ENCODE measurements at places on chromosomes 3 and 15.

GRCh38 chr3:196323691-196324090 lies 5.7 kb upstream of the DYNLT2B start:
- H3K27me3 ChIP-seq = no peaks in the 10 kb centered on the region
- H3K27ac ChIP-seq = peak overlapping the region; percentile 29
- peak; percentile 23 for DNase-seq

DNA sequence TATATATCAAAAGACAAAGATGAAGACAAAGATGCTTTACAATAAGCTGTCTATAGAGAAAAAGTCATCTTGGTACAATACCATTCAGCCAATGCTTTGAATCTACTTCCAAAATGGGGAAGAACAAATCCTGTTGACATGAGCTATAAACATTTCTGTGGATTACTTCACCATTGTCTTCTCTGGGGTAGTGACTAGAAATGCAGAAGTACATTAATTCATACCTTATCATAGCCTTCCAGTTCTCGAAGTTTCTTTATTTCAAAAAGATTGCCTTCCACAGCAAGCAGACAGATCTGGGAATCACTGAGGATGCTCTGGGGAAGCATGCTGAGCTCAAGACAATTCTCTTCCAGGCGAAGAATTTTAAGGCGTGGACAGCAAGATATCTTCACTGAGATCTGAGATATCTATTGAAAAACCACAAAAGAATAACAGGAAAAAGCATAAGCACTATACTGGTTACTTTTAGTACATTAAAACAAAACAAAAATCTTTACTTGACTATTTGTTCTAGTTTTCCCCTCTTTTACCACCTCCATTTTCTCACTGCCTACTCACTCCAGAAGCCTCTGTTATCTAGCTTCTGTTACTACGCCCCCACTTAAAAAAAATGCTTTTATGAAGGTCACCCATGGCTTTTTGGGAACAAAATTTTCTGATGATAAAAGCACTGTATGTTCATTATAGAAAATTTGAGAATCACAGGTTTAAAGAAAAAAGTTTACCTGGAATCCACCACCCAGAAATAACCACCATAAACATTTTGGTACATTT lies 3.6 kb downstream of the LRRC57 start:
- no peak overlapping the region for H3K4me3 ChIP-seq
- peaks cover 18% of the 10 kb centered on the region for H3K36me3 ChIP-seq
- H3K27ac ChIP-seq = no peak overlapping the region
- peaks cover 31% of the 10 kb centered on the region for H3K4me1 ChIP-seq
- no peaks in the 10 kb centered on the region for H3K27me3 ChIP-seq

DNA sequence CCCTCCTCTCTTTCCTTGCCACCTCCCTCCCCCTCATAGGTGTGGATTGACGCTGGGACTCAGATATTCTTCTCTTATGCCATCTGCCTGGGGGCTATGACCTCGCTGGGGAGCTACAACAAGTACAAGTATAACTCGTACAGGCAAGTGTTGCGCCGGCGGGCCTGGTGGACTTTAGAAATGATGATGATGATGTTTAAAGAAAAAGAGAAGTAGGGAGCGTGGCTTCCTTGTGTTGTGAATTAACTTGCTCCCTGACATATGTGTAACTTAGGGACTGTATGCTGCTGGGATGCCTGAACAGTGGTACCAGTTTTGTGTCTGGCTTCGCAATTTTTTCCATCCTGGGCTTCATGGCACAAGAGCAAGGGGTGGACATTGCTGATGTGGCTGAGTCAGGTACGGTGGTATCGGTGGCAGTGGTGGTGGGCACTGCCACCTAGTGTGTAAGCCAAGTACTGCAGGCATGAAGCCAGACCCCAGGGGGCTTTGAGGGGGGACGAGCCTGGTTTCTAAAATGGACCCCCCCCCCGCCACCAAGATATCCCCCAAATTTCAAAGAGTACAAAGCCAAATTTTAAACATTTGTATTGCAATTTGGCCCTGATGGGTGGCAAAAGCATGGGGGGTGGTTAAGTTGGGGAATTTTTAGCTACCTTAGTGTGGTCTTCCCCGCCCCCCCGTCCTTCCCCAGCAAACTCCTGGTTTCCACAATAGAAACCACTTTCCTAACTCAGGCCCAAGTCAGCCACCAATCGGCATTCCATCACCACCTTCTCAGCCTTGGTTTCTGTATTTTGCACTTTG lies 65.6 kb downstream of the SLC6A6 start:
- peaks cover 31% of the 10 kb centered on the region for H3K4me1 ChIP-seq
- no peak overlapping the region for H3K27ac ChIP-seq
- peak; percentile 71 for DNase-seq
- H3K4me3 ChIP-seq = no peak overlapping the region

- peaks cover 31% of the 10 kb centered on the region for H3K4me1 ChIP-seq
- DNase-seq = no peak
- peak overlapping the region; percentile 24 for H3K4me3 ChIP-seq
- H3K27me3 ChIP-seq = peaks cover 14% of the 10 kb centered on the region
- no peaks in the 10 kb centered on the region for H3K36me3 ChIP-seq
These were observed 283.3 kb upstream of the RGMA start for GRCh38 chr15:93372208-93372864.

- H3K4me1 ChIP-seq = no peaks in the 10 kb centered on the region
- DNase-seq = no peak
- peaks cover 6% of the 10 kb centered on the region for H3K27me3 ChIP-seq
- H3K36me3 ChIP-seq = no peaks in the 10 kb centered on the region
- H3K27ac ChIP-seq = no peak overlapping the region
These were observed 32.9 kb downstream of the OR4F15 start for GRCh38 chr15:101844916-101845315.

GRCh38 chr3:160141485-160142185 lies 83.6 kb upstream of the C3orf80 start:
- H3K4me1 ChIP-seq = no peaks in the 10 kb centered on the region
- no peak overlapping the region for H3K4me3 ChIP-seq

- H3K4me1 ChIP-seq = no peaks in the 10 kb centered on the region
- DNase-seq = no peak
- peaks cover 2% of the 10 kb centered on the region for H3K27me3 ChIP-seq
- H3K4me3 ChIP-seq = no peak overlapping the region
These were observed 781.2 kb upstream of the GRM7 start for GRCh38 chr3:6079561-6080179.

- no peak overlapping the region for H3K4me3 ChIP-seq
- H3K36me3 ChIP-seq = peaks cover 92% of the 10 kb centered on the region
- no peaks in the 10 kb centered on the region for H3K27me3 ChIP-seq
- DNase-seq = no peak
- H3K4me1 ChIP-seq = no peaks in the 10 kb centered on the region
These were observed 29.8 kb downstream of the OXNAD1 start for GRCh38 chr3:16294844-16295243.

GRCh38 chr3:43921056-43921648 lies 230.4 kb downstream of the ABHD5 start:
- no peak overlapping the region for H3K4me3 ChIP-seq
- peaks cover 56% of the 10 kb centered on the region for H3K4me1 ChIP-seq
- H3K36me3 ChIP-seq = no peaks in the 10 kb centered on the region
- DNase-seq = no peak
- no peaks in the 10 kb centered on the region for H3K27me3 ChIP-seq

DNA sequence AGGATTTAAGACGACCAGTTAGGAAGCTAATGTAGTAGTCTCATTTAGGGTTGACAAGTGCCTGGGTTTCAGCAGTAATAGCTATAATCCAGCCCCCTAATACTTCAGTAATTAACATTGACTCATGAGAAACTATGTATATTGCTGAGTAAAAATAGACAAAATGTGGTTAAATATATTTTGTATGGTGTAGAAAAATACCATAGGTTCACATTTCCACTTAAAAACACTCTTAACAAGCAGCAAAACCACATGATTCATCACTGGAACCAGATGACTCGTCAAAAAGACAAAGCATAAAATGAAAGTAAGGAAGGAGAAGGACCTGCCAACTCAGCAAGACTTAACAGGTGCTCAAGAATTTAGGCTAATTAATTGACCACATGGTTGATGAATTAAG lies 288.9 kb downstream of the EFHB start:
- no peak for DNase-seq
- H3K27me3 ChIP-seq = peaks cover 3% of the 10 kb centered on the region
- H3K4me3 ChIP-seq = no peak overlapping the region
- H3K36me3 ChIP-seq = no peaks in the 10 kb centered on the region

DNA sequence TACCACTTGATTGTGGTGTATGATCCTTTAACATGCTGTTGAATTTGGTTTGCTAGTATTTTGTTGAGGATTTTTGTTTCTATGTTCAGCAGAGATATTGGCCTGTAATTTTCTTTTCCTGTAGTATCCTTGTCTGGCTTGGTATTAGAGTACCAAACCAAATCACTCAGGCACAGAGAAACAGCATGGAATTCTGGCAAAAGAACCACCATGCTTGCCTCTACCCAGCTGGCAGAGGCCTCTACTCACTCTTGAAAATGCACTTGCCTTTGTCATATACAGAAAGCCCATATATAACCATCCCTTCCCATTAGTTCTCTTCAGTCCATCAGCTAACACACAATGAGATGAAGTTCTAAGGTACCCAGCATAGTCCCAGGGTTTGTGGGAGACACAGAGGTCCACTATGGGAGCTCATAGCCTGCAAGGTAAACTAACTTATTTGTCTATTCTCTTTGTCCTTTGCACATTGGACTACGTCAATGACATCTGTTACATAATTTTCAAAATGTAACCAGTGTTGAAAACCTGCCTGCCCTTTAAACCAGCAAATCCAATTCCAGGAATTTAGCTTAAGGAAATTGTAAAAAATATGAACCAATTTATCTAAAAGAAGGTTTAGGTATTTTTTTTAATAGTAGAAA lies 82.1 kb upstream of the POMGNT2 start:
- no peak for DNase-seq
- peaks cover 18% of the 10 kb centered on the region for H3K27me3 ChIP-seq
- no peak overlapping the region for H3K4me3 ChIP-seq

GRCh38 chr15:68175526-68175925 lies 29.6 kb downstream of the CALML4 start:
- H3K27ac ChIP-seq = no peak overlapping the region
- peaks cover 69% of the 10 kb centered on the region for H3K36me3 ChIP-seq
- H3K27me3 ChIP-seq = no peaks in the 10 kb centered on the region
- no peak for DNase-seq
- no peak overlapping the region for H3K4me3 ChIP-seq

- no peak for DNase-seq
- peaks cover 5% of the 10 kb centered on the region for H3K36me3 ChIP-seq
- no peak overlapping the region for H3K27ac ChIP-seq
- no peak overlapping the region for H3K4me3 ChIP-seq
These were observed 4.0 kb downstream of the ATP10A start for GRCh38 chr15:25858952-25859760.

GRCh38 chr15:74389241-74390048 lies 22.0 kb upstream of the CYP11A1 start:
- H3K4me3 ChIP-seq = no peak overlapping the region
- H3K4me1 ChIP-seq = peaks cover 76% of the 10 kb centered on the region
- peaks cover 5% of the 10 kb centered on the region for H3K27me3 ChIP-seq
- peak overlapping the region; percentile 42 for H3K27ac ChIP-seq

- no peak overlapping the region for H3K4me3 ChIP-seq
- peaks cover 32% of the 10 kb centered on the region for H3K4me1 ChIP-seq
- no peaks in the 10 kb centered on the region for H3K36me3 ChIP-seq
- DNase-seq = no peak
- no peaks in the 10 kb centered on the region for H3K27me3 ChIP-seq
These were observed 6.9 kb downstream of the GALNT15 start for GRCh38 chr3:16181361-16181760.

GRCh38 chr15:69454953-69455352 lies 2.3 kb downstream of the RPLP1 start:
- no peak overlapping the region for H3K27ac ChIP-seq
- H3K27me3 ChIP-seq = no peaks in the 10 kb centered on the region
- H3K4me1 ChIP-seq = peaks cover 48% of the 10 kb centered on the region
- peaks cover 45% of the 10 kb centered on the region for H3K36me3 ChIP-seq

DNA sequence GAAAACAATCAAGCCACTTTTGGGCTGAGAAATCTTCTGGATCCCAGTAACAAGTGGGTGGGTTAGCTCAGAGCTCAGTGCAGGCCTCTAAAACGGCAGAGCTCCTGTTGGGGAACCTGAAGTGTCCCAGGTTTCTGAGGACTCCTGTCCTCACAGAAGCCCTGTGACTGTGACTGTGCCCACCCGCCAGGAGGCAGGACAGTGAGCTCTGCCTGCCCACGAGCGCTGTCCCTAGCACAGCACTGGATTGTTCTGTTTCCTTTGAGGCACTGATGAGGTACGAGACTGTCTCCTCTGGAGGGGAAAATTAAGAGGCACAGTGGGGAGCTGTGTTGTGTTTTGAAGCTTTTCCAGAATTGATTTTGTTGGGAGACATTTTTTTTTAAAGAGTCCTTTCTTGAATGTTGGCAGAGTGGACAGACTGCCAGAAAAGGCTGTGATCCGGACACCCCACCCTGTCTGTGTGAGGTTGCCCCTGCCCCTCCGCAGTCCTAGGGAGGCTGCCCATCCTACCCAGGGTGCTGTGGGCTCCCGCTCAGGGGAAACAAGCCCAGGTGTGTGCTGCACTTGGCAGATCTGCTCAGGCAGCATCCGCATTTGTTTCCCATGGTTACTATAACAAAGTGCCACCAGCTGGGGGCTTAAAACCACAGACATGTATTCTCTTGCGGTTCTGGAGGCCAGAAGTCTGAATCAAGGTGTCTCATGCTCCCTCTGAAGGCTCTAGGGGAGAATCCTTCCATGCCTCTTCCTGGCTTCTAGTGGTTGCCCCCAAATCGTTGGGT lies 66.6 kb upstream of the LARS2 start:
- H3K36me3 ChIP-seq = no peaks in the 10 kb centered on the region
- H3K4me3 ChIP-seq = no peak overlapping the region
- no peak overlapping the region for H3K27ac ChIP-seq
- H3K4me1 ChIP-seq = peaks cover 12% of the 10 kb centered on the region
- peaks cover 13% of the 10 kb centered on the region for H3K27me3 ChIP-seq

GRCh38 chr15:37701230-37701629 lies 233.2 kb upstream of the TMCO5A start:
- H3K36me3 ChIP-seq = no peaks in the 10 kb centered on the region
- no peaks in the 10 kb centered on the region for H3K4me1 ChIP-seq
- H3K4me3 ChIP-seq = no peak overlapping the region
- H3K27ac ChIP-seq = no peak overlapping the region

DNA sequence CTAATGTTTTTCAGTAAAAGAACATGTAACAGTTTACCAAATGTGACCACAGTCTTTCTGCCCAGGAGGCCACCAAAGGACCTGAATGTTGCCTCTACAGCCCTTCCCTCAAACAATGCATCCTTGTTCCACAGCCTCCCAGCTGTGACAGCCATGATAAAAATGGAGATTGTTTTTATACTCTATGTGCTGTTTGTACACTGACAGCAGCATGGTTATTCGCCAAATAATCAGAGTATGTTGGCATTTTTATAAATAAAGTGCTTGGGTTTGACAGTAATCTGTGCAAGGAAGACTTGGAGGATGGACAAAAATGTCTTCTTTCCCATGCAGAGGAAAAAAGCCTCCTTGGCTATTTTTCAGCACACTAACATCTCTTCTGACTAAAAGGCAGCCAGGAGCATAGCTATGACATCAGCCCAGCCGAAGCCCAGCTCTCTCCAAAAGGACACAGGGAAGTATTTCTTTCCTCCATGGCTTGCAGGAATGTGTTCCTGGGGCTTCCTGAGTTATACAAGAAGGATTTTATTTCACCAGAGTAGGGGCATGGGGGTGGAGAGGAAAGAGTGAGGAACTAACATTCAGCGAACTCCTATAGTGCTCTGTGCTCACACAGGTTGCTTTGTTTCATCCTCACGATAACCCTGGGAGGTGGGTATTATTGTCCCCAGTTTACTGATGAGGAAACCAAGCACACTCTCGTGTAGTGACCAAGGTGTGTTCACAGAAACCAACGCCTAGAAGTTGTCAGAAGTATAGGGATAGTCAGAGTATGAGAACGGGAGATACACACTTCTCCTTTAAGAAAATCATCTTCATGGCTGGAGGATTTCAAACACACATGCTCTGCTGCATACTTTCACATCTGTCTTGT lies 339.7 kb downstream of the MECOM start:
- peaks cover 35% of the 10 kb centered on the region for H3K4me1 ChIP-seq
- H3K4me3 ChIP-seq = no peak overlapping the region
- peaks cover 8% of the 10 kb centered on the region for H3K27me3 ChIP-seq
